ENCODE measurements at places on chromosomes 1 and 21. TPM values are rescaled to one million over a fixed set of nuclear protein-coding genes. Genes with fewer than 3 reads are reported as not detected.

TMEM200B gene
- 8.7 TPM for polyA plus RNA-seq

MIXL1 gene
- polyA plus RNA-seq: 0.50 TPM

DNA sequence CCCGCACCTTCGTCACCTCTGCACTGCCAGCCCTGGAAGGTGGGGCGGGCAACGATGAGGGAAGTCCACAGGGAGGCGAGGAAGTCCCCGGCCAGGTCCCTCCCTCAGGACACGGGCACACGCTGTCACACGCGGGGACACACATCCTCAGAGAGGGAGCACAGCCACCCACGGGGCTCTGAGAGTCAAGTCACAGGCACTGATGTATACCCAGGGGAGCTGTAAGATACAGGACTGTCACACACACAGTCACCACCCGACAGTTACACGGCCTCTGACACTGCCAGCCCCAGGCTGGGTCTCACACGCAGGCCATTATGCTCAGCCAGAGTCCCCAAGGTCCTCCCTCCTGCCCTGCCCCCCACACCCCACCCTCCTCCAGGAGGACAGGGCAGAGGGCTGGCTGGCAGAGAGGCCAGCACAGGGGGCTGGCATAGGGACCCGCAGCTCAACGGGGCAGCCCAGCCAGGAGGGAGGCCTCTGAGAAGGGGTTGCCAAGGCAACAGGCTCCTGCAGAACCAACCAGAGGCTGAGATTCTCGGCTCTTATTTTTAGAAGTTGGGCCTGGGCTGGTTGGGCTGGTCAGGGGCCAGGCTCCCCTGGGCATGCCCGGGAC, 17.7 kb upstream of the ADGRB2 start:
- DNase-seq: no peak

GRCh38 chr1:100524355-100524754, 13.6 kb upstream of the GPR88 start:
- no peak for DNase-seq

DNA sequence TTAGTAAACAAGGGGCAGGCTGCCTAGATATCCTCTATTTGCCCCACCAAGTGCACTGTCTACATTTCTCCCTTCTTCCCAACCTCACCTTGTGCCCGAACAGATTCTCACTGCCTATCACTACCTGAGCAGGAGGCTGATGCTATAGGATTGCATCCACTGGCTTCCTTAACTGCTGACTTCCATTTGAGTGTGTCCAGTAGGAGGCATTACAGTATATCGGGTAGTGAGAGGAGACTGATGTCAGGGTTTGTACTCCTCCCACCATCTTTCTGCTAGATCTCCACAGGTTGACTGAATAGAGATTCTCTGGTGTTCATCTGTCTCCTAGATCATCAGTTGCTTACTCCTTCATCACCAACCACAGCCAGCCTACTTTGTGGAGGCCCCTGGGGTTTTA, 796.3 kb downstream of the LRRIQ3 start:
- DNase-seq: no peak

GRCh38 chr1:108913105-108913948, 36.5 kb downstream of the GPSM2 start:
- DNase-seq: peak; percentile 4

DNA sequence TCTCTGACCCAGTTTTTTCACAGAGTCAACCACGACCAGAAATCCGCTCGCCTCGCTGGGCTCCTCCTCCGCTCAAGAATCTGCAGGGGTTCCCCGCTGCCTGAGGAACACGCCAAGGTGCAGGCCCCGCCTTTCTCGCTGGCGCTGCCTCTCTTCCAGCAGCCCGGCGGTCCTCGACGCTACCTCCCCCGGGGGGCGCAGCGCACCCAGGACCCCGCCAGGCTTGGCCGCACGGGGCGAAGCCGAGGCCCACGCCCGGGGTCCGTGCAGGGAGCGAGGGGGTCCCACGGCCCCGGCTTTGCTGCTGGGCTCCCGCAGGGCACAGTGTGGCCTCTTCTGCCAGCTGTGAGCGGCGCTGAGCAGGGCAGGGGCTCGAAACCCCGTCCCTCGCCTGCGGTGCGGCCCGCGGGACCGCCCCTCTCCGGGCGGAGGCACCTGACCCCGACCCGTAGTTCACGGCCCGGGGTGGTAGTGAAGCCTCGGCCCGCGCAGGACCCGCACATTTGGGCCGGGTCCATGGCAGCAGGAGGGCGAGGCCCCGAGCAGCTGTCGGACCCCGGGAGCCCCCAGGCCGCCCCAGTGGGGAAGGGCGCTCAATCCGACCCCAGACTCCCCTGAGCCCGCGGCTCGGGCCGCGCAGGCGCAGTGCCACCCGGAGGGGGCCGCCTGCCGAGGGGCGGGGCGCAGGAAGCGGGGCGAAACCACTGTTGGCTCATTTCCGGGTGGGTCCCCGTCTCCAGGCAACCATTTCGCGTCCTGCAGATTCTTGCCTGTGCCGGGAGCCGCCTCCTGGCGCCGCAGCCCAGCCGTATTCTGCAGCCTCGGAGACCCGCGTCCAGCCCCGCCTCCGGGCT, 10.0 kb upstream of the MMEL1 start:
- DNase-seq: peak; percentile 93

Data from muscle of arm (tissue), 14 donors.